ENCODE measurements at places on chromosomes 4 and X.
A peak's percentile ranks its signal among the peaks of the same experiment; 100 is the strongest.

DNA sequence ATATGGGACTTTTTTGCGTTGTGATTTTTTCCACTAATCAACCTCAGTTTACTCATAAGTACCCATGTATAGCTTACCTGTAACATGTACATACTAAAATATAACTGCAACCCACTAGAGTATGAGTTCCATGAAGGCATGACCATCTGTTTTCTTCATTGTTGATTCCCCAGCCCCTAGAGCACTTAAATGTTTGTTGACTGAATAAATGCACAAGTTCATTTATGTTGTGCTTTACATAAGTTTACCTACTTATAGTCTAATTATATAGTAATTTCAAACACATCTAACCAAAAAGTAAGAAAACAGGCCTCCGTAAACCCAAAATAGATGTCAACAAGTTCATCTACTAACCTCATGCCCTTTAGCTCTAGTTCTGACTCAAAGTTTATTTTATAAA lies 34.7 kb downstream of the DCHS2 start:
- no peak for DNase-seq

DNA sequence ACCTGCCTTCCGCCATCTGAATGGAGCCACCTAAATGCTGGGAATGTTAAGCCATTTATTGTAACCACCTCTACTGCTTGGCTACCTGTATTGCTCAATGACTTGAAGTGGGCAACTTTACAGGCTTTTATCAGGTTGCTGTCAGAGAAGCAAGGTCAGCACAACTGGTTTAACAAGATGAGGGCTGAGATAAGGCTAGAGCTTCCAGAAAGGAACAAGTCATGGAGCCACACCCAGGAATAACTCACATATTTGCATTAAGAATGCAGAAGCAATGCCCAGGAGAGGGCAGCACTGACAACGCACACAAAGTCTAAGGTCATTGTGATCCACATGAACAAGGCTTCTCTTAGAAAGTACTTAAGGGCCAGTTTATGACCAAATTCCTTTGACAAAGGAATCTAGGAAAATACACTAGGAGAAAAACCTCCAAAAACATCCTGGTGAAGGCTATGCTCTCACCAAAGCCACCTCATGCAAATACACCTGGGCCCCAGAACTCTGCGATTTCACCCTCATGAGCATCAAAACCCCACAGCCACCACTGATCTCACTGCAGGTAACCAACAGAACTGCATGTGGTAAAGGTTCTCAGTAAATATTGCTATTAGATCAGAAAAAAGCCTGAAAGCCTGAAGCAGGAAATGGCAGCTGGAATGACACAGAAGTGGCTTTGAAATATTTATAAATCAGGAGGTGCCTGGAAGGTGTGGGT lies 15.0 kb upstream of the STS start:
- DNase-seq = peak; percentile 64

DNA sequence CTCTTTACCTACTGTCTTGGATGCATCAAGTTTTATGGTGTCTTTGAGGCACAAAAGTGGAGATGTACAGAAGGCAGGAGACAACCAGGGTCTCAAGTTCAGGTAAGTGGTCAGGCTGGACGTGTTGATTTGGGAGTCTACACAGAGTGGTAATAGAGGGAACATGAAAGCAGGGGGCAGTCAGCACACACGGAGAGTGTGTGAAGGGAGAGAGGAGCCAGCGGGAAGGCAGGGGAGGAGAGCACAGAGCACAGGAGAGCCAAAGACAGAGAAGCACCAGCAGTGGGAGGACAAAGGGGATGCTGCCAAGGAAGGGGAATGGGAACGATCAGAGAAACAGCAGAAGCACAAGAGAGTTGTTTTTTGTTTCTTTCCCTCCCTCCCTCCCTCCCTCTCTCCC lies 32.9 kb downstream of the TMEM150C start:
- no peak for DNase-seq

GRCh38 chr4:182929296-182929695 lies 12.1 kb upstream of the DCTD start:
- peak; percentile 80 for DNase-seq

GRCh38 chrX:111661241-111661640 lies 19.7 kb upstream of the ALG13 start:
- no peak for DNase-seq
